GM10248 (cell line): ENCODE measurements at places on chromosomes 3 and 15.

- no peak for DNase-seq
Observed at GRCh38 chr3:169173231-169173630, 490.3 kb downstream of the MECOM start.

DNA sequence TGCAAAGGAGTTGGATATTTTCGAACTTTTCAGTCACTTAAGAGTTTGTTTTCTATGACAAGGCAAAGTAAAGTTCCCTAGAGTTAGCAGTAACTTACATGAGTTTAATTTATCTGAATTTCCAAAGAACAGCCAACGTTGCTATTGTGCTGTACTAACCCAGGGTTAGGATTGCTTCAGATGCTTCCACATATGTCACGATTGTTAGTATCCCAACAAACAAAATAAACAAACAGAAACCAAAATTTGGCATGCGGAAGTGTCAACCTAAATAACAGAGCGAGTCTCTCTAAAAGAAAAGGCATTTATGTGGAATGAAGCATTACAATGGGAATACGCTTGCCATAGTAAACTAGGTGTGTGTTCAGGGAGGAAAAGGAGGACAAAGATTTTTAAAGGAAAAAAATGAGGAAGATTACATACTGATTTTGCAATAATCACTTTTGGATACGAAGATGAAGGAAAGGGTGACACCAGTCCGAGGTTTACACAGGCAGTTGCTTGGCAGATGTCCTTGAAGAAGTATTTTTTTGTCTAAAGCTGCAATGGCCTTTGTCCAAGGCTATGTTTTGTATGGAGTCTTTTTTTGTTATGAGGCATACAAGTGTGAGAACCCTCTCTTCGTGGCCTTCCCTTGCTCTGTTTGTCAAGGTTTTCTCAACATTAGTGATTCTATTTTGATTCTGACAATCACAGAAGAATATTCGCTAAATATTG, 267.9 kb downstream of the GABRG3 start:
- no peak for DNase-seq

DNA sequence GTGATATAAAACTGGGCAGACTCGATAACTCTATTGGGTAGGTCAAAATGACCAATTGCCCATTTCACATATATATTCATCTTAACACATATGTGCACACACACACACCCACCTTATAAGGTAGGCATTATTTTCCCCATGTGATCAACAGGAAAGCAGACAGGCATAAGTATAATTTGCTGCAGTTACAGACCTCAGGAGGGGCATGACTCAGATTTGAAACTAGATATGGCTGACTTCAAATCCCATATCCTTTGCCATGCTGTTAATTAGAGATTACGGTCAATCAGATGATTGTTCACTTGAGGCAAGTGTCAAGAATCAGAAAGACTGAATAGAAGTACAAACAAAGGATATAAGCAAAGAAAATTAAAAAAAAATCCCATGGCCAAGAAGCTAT, 910.6 kb downstream of the NTRK3 start:
- DNase-seq = no peak

GRCh38 chr3:63968612-63969350, 54.5 kb downstream of the PSMD6 start:
- no peak for DNase-seq

DNA sequence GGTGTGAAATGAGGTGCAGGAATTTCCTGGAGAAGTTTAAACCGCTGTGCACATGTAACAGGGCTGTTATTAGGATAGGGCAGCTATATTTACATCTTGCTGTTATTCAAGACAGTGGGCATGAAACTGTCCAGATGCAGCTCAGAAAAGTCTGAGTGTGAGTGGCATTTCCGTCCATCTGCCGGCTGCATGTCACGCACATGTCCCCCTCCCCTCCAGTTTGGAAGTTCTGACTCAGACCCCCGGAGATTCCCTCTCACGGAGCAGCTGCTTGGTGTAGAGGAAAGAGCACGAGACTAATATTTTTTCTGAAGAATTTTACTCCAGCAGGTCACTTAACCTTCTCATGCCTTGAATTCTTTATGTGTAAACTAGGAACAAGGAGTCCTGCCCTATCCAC, 69.8 kb downstream of the FEM1B start:
- no peak for DNase-seq

GRCh38 chr3:107704477-107704876, 181.7 kb downstream of the BBX start:
- DNase-seq = no peak

- DNase-seq = peak; percentile 79
Observed at GRCh38 chr15:43225201-43225949, 4.6 kb upstream of the EPB42 start.

DNA sequence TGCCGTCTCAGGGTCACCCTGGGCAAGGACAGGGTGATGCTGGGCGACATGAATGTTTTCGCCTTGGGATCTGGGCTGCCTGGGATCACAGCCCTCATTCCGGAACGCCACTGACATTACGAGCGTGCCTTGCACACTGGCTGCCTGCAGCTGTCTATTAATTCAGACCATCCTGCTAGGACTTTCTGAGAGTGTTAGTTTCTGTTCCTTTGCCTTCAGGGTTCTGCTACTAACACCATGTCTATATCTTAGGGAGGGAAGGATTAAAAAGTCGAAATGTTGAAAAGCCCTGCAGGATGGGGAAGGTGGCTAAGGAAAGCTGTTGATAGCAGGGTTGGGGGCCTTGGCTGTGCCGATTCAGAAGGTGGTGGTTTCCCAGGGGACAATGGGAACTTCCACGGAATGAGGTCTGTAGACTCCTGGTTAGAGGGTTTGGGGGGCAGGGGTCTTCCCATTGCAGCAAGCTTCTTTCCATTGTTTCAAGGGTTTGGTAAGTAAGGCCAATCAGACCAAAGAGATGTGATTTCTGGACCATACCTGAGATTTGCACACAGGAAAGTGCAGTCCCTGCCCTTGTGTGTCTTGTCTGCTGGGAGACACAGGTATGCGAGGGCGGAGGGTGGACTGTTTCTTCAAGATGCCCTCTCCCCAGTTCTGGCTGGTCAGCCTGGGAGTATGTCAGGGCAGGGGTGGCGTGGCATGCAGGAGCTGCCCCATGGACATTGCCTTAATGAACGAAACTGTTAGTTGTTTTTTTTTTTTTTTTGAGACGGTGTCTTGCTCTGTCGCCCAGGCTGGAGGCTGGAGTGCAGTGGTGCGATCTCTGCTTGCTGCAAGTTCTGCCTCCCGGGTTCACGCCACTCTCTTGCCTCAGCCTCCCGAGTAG, 50.9 kb downstream of the RGMA start:
- no peak for DNase-seq

DNA sequence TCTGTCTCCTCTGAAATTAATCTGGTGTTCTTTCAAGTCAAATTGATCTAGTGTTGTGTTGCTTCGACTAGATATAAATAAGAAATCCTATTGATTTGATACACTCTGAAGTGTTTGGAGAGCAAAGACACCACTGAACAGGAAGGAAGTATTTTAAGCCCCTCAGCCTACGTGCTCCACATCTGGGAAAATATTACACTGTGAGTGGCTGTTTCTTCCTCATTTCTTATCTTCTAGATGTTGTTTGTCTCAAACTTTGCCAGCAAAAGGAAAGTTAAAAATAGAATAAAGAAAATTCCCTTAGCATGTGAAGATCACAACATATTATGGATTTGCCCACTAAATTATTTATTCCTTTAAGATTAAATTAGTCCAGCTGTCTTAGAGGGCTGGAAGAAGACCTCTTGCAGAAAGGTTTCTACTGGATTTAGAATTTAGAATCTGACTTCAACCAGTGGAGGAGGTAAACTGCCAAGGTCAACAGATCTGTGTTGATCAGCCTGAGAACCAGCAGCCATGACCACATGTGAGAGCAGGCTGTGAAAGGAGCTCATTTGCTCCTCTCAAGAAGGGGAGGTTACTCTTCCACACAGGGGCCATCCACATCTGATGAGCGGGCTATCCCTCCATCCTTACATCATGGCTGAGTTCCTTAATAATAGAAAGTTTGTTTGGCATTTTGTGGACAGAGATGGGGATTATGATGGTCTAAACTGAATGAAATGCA, 46.3 kb upstream of the ACKR4 start:
- no peak for DNase-seq

DNA sequence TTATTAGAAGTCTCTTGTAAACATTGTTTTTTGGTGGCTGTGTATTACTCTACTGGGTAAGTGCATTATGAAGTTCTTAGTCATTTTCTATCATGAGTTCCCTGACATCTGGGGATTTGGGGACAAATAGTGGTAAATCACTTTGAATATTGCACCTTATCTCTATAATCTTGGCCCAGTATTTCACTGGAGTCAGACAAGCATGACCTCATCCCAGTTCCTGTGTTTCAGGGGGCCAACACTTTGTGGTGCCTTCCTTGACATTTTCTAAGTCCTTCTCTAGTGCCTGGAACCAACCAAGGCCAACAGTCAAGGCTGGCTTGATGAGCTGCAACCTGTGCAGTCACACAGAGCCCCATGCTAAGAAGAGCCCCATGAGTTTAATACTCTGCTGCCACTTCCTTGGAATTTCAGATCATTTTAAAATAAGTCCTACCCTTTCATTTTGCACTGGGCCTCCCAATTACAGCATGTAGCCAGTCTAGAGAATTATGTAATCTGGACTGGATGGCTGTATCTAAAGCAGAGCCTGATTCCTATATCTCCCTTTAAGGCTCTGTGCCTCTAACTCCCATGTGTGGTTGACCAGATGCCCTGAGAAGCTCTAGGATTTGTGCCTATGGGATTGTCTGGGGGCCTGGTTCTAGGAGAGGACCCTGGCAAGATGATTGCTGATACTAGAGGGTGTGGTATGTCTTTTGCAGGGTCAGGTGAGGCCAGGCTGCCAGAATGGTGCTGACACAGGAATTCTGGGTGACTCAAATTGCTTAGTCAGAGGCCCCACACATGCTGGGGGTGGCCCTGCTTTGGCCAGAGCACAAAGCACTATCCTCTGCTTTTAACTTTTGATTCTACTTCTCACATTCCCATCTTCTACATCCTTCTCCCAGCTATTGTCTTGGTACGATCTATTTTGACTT, 319.6 kb upstream of the TBC1D5 start:
- no peak for DNase-seq

GRCh38 chr3:76824658-76825240, 215.2 kb upstream of the ROBO2 start:
- DNase-seq = no peak

- no peak for DNase-seq
Observed at GRCh38 chr3:185900228-185900627, 37.6 kb downstream of the TRA2B start.

GRCh38 chr3:30476368-30477084, 129.9 kb upstream of the TGFBR2 start:
- DNase-seq = no peak

DNA sequence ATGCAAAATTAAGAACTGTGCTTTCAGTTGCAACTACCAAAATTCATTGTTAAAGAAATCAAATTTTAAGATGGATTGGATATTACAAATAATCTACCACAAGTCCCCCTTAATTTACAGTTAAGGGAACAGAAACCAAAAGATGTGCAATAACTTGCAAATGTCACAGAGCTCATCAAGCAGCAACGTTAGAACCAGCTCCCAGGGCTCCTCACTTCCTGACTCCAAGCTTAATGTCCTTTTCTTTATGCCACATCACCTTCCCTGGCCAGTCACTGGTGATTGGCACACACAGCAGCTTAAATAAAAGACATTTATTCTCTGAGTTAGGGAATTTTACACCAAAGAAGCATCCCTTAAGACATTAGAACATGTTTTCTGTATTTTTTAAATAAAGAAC, 159.7 kb downstream of the RSL24D1 start:
- DNase-seq = no peak

DNA sequence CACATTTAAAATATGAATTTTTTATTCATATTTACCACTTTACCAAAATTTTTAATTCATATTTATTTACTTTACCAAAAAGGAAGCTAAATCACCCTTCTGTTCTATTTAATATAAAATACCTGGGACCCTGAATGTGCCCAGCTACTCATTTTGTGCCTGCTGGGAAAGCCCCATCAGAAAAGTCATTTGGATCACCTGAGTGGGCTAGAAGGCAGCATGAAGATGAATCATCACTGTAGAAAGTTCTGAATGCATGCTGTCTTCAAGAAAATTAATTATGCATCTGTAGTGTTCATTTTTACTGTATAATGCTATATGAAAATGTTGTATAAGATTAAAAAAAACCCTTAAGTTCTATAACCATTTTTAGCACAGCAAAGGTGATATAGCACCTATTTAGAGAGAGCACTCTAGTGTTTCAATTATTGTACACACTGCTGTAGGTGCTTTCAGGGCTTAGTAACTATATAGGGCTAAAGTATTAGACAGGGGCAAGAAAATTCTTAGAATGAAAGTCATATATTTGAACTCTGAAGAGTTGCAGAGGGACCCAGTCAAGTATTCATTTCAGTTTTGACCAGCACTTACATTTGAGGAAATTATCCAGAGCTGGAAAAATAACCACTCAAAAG, 175.1 kb downstream of the NFKBIZ start:
- DNase-seq = no peak

DNA sequence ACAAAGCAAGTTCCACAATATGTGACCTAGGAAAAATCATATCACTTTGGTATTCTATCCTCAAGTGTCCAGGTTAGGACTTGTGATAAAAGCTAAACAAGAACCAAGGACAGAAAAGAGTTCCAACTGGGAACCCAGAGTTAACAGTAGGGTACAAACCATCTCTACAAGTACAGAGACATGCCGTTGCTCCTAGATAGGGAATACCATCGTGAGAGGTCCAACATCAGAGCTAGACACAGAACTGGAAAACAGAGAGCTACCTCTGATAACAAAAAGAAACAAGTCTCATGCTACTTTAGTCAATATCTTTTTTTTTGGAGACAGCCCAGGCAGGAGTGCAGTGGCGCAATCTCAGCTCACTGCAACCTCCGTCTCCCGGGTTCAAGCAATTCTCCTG, 37.8 kb downstream of the SMARCC1 start:
- DNase-seq = no peak

- no peak for DNase-seq
Observed at GRCh38 chr3:15797642-15798303, at the start of gene ANKRD28. Gene ANKRD28 (minus strand): TSS chr3:15797979. CDS start chr3:15796521, 1,458 bp downstream.

DNA sequence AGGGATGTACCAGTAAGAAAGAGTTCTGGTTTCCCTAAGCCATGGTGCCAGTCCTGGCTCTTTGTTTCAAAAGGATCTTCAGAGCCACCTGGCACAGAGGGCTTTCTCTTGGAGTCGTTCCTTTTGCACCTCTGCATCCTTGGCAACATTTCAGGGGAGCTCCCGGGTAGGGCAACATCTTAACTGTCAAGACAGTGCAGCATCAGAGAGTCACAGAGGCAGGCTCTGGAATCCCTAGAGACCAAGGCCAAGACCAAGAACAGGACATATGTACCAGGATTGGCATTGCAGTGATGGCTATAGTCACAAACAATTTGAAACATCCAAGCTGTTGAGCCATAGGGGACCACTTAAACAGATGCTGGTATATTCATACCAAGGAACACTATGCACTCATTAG, 129.4 kb upstream of the ADPGK start:
- DNase-seq = no peak

DNA sequence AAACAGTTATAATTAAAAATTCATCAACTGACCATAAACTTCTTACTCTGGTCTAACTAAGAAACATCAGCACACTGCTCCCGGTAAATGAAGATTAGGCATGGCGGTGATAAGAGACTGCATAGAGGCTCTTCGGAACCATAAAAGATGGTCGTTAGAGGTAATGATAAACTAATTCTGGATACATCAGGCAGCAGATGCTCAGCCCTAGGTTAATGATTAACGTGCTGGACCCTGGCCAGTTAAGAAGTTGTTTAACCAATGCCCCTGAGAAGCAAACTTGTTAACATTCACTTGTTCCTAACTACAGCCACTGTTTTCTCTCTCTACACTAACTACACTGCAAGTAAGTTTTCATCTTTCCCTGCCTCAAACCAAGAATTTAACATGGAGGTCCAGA, 111.5 kb downstream of the PDZRN3 start:
- no peak for DNase-seq
